Activated CD4-positive, alpha-beta T cell treated with anti-CD3 and anti-CD28 coated beads for 1 hour (primary cell): ENCODE measurements at places on chromosomes 12 and 14.

- no peak for DNase-seq
Measured at GRCh38 chr12:129716825-129717224, 187.0 kb downstream of the TMEM132D start.

GRCh38 chr12:79299447-79300198 lies 391.1 kb downstream of the PAWR start:
- DNase-seq: no peak

- DNase-seq: no peak
Measured at GRCh38 chr14:102251161-102251560, 53.8 kb downstream of the MOK start.

DNA sequence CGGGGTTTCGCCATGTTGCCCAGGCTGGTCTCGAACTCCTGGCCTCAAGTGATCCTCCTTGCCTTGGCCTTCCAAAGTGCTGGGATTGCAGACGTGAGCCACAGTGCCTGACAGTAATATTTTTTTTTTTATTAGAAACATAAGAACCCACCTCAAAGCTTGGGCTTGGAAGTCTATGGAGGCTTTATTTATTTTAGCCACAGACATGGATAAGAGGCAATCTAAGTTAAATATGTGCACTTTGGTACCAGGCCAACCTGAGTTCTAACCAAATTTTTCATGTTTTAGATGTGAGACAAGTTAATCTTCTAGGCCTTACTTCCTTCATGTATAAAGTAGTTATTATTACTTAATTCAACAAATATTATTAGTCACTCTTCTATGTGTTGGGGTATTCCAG lies 96.9 kb downstream of the RAD51B start:
- DNase-seq: no peak

DNA sequence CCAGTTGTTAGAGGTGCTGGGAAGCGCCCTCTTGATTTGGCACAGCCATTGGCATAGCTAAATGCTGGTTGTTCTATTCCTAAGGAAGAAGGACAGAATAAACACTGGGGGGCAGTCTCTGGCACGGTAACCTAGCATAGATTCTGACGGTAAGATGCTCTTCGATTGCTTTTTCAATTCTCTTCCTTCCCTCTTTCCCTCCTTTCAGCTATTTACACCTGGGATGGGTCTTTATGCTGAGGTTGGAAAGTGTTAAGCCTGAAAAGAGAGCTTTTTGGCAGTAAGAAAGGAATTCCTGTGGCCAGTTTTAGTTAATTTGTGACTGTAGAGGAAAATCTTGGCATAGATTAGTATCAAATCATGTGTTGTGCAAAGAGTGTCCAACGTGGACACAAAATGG lies 162.8 kb downstream of the SNAPC1 start:
- no peak for DNase-seq

DNA sequence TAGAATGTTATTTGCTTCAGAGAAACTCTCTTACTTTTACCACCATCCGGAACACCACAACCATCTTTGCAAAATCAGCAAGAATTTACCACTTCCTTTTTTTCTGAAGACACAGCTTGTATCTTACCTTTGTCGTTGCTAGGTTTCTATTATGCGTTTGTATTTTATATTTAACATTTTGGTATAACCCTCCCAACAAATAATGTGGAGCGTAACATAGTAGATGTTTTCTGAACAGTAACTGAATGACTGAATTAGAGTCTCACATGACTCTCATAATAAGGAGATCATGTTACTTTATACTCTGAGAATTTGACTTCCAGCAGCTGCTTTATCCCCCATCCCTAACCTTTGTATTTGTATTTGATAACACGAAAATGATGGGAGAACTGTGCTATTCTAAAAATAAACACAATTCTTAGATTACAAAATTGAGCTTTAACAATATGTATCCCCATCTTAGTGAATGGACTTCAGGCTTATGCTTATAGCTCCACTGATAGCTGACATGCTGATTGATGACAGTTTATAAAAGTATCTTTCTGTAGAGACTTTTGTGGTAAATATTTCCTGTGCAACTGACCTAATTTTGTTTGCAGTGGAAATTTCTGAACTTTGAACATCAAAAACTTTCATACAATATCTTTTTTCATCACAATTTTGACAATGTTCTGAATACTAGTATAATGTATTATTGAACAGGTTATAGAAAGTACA lies 7.9 kb upstream of the KLRB1 start:
- no peak for DNase-seq

- DNase-seq: no peak
Measured at GRCh38 chr12:74889563-74890236, 319.9 kb downstream of the KCNC2 start.

- no peak for DNase-seq
Measured at GRCh38 chr14:56491299-56492285, 88.0 kb upstream of the TMEM260 start.

DNA sequence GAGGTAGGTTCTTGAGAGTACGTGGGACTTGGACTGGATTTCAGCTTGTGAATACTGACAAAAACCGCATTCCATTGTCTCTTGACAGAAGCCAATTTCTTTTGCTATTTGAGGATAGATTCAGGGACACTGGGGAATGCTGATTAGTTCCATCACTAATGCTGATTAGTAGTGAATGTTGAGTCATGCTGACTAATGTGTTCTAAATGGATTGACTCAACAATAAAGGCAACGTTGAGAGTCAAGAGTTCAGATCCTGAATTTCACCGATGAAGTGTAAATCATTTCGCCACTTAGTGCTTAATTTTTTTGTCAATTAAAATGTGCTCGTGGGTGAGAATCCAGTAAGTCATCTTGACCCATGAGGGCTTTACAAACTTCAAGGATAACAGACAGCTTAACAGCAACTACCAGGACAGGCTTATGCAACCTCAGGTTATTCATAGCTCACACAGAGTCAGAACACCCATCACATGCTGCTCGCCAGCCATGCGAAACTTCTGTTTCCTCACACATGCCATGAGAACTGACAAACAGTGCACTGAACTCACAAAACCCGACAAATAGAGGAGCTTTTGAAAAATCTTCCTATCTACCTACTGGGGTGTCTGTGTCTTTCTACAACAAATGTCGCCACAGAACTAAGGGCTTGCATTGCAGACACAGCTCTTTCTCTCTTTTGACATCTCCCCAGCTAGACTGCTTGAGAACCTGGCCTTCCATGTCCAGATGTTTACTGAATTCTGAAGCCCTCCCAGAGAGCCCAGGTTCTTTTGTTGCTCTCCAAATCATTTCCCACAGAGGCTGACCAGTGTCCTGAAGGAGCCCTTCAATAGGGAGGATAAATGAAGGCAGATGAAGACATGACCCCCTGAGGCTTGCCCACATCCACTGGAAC lies 316.4 kb downstream of the ZFP36L1 start:
- no peak for DNase-seq

- DNase-seq: no peak
Measured at GRCh38 chr14:98548071-98548686, 723.8 kb downstream of the BCL11B start.

DNA sequence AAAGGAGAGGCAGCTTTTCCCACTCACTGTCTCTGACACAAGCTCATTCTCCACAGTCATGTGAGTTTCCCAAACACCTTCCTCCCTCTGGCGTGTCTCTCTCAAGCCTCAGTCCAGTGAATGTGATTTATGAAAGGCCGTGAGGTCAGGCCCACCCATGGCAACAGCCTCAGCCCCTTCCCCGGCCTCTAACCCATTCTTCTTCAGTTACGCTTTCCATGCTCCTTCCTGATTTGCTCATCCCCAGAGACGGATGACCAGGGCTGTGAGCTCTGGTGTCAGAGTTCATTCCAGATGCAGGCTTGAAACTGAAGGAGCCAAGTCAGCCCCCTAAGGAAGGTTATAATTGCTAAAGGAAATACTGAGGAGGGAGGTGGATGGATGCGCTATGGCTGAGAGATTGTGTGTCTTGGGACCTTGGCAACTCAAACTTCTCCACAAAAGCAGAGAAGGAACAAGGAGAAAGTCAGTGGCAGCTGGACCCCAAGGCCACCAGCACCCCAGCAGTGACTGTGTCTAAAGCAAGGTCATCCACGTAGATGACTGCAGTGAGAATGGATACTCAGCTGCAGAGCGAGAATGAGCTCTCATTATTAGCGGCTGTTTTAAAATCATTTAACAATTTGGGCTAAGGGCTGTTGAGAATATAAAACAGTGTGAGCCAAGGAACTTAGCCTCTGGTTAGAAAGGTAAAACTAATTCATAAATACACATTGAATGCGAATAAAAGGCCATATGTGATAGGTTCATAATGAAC lies 84.1 kb downstream of the FBXL14 start:
- DNase-seq: no peak

DNA sequence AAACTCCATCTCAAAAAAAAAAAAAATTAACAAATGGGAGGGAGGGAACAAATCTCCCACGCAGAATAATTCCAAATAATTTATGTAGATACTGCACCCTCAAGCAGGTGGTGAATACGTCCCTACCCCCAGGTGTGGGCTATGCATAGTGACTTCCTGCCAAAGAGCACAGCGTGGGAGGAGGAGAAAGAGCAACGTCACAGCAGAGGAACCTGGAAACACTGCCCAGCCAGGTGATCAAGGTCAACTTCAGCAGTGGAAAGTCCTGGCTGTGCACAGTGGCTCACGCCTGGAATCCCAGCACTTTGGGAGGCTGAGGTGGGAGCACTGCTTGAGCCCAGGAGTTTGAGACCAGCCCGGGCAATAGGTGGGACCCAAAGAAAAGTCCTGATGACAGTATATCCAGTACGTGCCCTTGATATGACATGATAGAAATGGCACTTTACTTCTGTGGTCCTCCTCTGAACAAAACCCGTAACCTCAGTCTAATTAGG lies 9.5 kb downstream of the CINP start:
- no peak for DNase-seq

GRCh38 chr12:126182619-126183236 lies 1117.5 kb downstream of the AACS start:
- no peak for DNase-seq

- DNase-seq: no peak
Measured at GRCh38 chr12:13049816-13050215, 5.6 kb downstream of the FAM234B start.

DNA sequence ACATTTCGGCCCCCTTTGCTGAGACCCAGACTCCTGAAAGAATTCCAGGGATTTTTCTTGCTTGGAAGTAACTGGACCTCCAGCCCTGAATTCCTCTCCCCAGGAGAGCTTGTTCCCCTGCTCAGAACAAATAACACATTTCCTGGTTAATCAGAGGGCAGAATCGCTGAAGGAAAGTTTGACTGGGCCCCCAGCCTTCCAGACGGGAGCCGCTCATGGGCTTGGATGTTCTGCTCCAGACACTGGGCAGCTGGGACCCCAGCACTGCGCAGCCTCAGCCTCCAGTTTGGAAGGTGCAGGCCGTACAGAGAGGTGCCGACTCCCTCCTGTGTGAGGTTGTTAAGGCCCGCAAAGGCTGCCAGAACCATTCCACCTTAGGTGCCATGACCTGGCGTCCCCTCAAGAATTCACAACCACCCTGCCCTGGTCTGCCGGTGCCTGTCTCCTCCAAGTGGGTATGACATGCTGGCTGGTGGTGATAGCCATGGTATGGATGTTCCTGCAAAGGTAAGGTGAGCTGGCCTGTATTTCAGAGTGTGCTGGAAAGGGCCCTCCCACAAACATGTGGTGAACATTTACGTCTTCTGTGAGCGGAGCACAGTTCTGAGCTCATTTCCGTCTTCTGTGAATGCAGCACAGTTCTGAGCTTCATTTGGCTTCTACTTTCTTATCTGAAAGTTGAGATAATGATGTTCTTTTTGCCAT lies 5.1 kb upstream of the LTBP2 start:
- DNase-seq: no peak

DNA sequence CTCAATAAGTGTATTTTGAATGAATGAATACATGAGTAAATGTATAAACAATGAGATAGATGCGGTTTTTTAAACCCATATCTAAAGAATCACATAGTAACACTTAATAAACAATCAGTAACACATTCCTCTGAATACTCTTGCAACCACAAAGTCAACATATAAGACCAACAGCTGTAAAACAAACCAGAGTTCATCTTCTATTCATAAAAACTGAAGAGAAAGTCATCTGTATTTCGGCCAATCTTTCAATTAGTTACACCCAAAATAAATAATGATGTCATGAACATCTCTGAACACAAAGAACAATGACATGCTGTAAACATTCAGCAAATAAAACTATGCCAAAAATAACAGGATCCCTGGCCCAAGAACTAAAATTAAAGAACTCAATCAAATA lies 47.2 kb downstream of the ARMH4 start:
- DNase-seq: no peak

DNA sequence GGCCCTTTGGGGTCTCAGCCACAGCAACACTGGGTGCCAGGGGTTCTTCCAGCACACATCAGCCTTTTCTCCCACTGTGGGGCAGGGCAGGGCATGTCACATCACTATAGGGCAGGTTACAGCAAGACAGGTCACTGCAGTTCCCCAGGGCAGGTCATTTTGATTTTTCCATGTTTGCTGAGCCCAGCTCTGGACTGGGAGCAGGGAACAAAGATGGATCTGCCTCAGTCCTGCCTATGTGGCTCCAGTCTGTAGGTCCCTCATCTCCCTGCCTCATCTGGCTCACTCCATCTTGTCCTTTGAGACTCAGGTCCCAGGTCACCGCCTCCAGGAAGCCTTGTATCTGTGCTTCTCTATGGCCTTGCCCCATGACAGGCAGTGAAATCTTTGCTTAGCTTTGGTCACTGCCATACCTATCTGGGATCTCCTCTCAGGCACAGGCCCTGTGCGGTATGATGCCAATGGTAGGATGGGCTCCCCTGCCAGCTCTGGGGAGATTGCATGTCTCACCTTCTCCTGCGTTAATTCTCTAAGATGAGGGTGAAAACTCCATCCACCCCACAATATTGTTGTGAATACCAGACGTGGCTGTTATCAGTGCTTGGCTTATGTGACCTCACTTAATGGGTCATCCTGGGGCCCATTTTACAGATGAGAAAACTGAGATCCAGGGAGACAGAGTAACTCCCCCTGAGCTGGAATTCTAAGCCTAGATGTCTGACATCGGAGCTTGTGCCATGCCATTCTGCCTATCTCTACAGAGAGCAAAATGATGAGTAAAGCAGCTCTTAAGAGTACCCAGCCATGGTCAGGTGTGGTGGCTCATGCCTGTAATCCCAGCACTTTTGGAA lies 1.5 kb downstream of the SERPINA6 start:
- no peak for DNase-seq

GRCh38 chr12:45743247-45743646 lies 13.7 kb downstream of the ARID2 start:
- DNase-seq: no peak

- no peak for DNase-seq
Measured at GRCh38 chr14:43591776-43592175, 915.3 kb downstream of the FSCB start.
